ENCODE measurements at places on chromosomes 6 and 20.

DNA sequence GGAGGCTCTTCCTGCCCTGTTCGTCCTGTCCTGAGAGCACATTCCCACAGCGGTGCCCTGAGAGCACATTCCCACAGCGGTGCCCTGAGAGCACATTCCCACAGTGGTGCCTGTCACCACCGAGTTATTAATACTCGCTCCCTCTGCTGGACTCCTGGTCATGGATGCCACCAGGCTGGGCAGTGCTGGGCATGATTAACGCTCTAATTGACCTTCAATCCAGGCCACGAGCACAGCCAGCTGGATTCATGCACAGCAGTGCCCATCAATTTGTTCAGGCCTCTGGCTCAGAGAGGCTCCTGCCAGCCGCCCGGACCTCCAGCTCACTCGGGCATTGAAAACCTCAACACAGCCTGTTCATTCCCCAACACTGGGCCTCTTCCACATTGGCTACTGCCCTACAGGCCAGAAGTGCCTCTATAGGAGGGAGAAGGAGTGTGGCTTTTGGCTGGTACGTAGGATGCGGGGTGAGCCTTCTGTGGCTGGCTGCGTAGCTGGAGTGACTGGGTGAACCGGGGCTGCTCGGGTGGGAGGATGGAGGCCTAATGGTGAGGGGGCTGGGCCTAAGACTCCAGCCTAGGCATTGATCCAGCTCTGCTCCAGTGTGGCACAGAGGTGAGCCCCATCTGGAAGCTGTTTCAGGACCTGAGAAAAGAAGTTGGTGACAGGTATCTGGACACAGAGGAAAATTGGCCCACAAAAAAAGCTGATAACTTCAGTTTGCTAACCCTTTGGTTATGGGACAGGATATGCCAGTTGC, 9.3 kb downstream of the IP6K3 start:
- no peak for DNase-seq

DNA sequence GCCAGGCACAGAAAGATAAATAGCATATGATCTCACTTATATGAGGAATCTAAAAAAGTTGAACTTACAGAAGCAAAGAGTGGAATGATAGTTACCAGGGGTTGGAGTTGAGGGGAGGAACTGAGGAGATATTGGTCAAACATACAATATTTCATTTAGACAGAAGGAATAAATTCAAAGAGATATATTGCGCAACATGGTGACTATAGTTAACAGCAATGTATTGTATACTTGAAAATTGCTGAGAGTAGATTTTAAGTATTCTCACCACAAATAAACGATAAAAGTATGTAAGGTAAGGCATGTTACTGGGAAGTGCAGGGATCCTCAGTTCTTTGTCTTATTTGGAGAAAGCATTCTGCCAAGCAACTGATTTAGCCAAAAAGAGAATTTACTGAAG, 171.9 kb downstream of the LMBRD1 start:
- DNase-seq = no peak

- no peak for DNase-seq
These were observed 271.4 kb upstream of the MAN1A1 start for GRCh38 chr6:119620846-119621555.

- DNase-seq = no peak
These were observed 25.0 kb downstream of the ZDHHC14 start for GRCh38 chr6:157405986-157406385.

GRCh38 chr6:22072949-22073348, 223.9 kb downstream of the PRL start:
- DNase-seq = no peak

- DNase-seq = no peak
These were observed 119.7 kb downstream of the MYLK4 start for GRCh38 chr6:2630891-2631571.

- no peak for DNase-seq
These were observed 42.0 kb upstream of the PAX1 start for GRCh38 chr20:21663465-21663864.

DNA sequence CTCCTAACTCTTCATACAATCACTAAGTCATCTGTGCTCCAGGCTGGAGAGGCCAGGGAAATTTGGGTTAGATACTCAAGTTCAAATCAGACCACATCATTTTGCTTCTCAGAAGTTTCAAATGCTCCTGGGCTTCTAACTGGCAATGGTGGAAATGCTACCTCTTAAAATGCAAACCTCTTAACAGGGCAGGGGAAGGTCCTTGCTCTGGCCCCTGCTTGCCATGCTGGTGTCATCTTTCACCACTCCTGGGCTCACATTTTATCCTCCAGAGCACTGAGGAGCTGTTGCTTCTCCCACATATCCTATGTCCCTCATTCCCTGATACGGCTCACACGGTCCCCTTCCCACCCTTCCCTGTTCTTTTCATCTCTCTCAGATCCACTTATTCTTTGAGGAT, 41.8 kb upstream of the NT5E start:
- DNase-seq = no peak

GRCh38 chr6:91476000-91476399, 889.1 kb upstream of the MAP3K7 start:
- DNase-seq = no peak

DNA sequence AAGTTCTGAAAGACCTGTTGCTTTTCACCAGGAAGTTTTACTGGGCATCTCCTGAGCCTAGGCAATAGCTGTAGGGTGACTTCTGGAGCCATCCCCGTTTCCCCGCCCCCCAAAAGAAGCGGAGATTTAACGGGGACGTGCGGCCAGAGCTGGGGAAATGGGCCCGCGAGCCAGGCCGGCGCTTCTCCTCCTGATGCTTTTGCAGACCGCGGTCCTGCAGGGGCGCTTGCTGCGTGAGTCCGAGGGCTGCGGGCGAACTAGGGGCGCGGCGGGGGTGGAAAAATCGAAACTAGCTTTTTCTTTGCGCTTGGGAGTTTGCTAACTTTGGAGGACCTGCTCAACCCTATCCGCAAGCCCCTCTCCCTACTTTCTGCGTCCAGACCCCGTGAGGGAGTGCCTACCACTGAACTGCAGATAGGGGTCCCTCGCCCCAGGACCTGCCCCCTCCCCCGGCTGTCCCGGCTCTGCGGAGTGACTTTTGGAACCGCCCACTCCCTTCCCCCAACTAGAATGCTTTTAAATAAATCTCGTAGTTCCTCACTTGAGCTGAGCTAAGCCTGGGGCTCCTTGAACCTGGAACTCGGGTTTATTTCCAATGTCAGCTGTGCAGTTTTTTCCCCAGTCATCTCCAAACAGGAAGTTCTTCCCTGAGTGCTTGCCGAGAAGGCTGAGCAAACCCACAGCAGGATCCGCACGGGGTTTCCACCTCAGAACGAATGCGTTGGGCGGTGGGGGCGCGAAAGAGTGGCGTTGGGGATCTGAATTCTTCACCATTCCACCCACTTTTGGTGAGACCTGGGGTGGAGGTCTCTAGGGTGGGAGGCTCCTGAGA, at the start of gene HFE:
HFE (plus strand) TSS at position 146 of the 832 bp plus-strand sequence; CDS start at position 158, 12 bp downstream.
- DNase-seq = no peak

DNA sequence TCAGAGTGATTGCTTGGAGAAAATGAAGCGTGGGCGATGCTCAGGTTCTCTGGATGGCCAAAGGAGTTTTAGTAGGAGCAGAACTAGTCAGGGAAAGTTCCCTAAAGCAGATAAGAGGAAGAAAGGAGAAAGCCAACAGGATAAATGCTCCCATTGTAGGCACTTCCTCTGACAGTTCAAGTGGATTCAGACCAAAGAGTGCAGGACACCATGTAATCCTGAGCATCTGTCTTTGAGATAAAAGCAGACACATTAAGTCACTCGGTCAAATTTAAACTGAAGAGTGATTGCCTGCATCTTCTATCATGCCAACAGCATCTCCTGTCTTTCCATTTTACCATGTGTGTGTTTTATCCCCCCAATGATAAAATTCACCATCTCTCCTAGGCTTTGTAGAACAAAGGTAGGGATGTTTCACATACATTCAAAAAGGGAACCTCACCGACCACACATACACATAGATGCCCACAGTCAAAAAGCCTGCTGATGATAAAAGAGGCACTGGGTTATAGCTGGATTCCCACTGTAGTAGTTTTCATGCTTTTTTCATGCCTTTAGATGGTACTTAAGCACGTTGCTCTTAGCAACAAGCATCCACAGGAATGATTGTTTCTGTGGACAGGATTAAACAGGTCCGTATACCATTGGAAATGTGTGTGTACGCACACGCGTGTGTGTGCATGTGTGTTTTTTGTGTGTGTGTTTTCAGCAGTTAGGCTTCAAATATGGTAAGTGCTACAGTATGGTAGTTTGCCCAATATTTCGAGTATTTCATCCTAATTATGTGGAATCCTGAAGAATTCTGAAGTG, 7.0 kb downstream of the GRIK2 start:
- DNase-seq = no peak

- no peak for DNase-seq
These were observed 42.8 kb downstream of the INSM1 start for GRCh38 chr20:20410678-20411077.

DNA sequence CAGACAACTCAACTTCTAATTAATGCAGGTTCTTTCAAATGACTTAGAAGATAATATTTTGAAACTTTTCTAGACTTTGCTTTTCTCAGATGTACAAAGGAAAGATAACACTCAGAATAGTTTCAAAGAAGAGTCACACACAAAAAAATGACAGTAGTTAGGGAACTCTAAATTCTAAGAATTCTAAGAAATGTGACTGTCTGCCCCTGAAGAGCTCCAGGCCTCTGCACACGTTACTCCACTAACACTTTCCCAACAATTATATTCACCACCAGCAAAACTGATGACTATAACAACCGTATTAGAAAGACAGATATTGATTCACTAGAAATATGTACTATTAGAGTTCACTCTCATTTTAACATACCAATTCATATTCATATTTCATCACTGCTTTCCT, 133.3 kb upstream of the SMLR1 start:
- DNase-seq = no peak

GRCh38 chr6:154267508-154268106, 89.0 kb downstream of the IPCEF1 start:
- no peak for DNase-seq

Data from activated T-helper 1 cell treated with Interleukin-2 at 50 U/mL for 16 hours (primary cell).